ENCODE measurements at places on chromosomes 1 and 21.

GRCh38 chr1:44401256-44402228 lies 3.5 kb upstream of the RNF220 start:
- DNase-seq: no peak

DNA sequence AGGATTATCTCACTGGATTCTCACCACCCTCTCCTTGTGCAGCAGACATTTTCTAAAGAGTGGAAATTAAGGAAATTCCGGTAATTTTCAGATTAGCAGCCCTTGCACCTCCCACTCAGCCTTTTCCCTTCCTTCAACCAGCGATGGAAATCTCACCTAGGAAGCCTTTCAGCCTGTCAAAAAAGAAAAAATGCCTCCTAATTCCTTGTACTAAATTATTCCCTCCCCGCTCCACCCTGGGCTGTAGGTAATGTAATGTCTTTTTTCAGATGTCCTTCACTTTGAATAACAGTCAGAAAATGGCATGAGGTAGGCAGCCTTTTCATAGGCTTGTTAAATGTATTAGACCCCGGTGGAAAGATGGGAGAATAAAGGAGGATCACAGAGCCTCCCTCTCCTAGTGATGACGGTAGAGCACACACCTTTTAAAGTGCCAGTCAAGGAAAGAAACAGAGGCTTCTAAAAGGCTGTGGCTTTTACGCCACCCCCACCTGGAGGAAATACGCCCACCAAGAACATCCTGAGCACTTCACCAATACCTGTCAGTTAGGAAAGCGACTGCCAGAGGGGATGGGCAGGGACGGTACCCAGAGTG lies 62.8 kb upstream of the NEK2 start:
- DNase-seq: no peak

GRCh38 chr1:177790566-177790965 lies 179.3 kb downstream of the SEC16B start:
- DNase-seq: no peak

DNA sequence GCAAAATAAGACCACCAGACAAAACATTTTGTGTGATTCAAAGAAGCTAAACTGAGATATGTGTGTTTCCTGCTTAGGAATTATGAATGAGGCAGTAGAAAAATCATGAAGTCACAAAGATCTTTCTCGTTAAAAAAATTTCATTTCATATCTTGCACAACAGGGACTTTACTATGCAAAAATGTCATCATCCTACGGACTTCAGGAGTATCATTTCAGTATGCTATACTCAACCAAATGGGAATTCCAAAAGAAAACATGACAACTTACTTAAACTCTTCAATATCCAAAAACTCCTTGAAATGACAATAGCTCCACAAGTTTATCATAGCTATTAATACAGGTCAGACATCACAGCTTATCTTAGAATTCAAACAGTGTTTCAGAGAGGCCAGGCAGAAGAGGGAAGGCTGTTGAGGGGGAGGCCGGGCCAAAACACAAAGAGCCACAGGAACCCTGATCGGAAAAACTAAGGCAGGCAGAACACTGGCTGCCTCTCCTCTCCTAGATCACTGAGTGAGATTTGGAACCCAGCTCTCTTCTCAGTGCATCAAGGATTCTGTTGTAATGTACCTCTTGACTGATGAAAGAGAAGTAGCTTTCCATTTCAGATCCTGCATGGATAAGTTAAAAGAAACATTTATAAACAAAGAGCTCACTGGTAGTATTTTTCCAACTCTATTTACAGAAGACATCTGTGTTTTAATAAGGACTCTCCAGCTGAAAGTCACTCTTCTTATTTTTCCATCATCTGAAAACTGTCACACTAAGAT lies 66.9 kb downstream of the TESK2 start:
- DNase-seq: no peak

DNA sequence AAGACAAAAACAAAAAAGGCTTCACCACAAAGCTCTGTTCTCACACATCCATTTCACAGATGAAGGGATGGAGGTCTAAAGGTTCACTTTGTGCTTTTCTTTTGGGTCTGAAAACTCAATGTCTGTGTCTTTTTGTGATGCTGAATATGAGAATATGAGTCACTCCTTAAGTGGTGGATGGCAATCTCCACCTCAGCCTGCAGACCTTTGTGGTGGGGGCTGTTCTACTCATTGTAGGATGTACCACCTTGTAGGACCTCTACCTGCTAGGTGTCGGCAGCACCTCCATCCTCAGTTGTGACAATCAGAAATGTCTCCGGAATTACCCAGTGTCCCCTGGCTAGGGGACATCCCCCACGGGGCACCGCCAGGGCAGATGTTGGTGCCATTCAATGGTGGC lies 42.8 kb downstream of the UBASH3A start:
- DNase-seq: no peak

GRCh38 chr1:203993256-203993655 lies 79.7 kb upstream of the SOX13 start:
- DNase-seq: no peak

DNA sequence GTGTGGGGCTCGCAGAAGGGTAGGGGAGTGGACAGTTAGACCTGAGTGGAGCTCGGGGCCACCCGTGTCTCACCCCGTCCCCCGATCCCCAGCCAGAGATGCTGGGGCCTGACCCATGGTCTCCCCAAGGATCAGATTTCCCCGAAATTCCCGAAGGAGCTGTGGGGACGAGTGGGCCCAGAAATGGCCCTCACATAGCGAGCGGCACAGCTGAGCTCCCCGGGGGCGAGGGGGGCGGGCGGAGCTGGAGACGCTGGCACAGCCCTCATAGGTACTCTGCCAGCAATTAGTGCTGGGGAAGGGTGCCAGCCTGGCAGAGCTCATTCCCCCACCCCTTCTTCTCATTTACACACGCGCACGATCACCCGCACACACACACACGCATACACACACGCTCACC lies 9.2 kb downstream of the CASZ1 start:
- no peak for DNase-seq

DNA sequence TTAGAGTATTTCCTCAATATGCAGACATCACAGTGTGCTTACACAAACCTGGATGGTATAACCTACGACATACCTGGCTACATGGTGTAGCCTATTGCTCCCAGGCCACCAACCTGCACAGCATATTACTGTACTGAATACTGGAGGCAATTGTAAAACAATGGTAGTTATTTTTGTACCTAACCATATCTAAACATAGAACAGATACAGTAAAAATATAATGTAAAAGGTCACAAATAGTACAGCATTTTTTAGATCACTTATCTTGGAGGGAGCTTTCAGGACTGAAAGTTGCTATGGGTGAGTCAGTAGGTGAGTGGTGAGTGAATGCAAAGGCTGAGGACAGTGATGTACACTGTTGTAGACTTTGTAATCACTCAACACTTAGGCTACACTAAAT lies 492.3 kb downstream of the MRPL39 start:
- no peak for DNase-seq

DNA sequence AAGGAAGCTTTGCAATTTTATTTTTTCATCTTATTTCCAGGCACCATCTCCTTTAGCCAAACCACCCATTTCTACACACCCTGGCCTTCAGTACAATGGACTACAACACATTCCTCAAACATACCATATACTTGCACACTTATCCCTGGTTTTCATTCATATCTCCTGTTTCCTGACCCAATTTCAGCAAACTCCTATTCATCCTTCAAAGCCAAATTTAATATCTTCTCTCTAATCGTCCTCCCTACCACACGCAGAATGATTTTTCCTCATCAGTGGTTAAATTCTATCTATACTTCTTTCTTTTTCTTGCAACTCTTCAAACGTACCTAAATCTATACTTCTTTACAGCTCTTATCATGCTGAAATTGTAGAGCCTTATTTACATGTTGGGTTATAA lies 2.9 kb downstream of the DENND2C start:
- no peak for DNase-seq

- no peak for DNase-seq
These were observed 15.2 kb downstream of the EXTL2 start for GRCh38 chr1:100879422-100879821.

DNA sequence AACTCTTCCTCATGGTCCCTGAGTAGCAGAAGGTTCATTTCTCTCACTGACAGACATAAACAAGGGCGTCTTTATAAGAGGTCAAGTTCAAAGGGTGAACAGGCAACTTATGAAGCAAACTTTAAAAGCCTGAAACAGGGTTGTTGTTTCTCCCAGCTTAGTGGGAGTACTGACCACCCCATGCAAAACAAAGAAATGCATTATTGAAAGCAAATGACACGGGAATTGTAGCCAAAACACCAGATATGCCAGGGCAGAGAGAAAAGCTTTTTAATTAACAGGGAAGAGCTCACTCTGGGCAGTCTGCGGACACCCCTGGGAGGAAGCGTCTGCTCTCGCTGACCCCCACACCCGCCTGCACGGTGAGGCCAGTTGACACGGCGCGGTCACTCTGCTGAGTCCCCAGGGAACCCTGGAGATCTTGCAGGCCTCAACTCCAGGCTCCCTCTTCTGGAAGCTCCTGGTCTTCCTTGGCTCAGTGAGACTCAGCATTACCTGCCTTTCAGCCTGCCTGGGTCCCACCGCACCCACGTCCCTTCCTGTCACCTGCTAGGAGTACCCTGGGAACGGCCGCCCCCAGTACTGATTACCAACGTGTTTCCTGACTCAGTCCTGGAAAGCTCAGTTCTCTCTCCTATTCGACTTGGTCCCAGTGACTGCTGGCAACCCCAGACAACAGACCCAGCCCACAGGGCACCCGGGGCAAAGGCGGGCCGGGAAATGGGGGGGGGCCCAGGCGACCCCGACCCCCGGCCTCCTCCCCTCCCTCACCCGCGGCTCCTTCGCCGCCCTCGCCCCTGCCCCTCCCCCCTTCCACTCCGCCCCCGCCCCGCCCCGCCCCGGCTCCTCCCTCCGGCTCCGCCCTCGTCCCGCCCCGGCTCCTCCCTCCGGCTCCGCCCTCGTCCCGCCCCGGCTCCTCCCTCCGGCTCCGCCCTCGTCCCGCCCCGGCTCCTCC lies 972 bp downstream of the CFAP410 start:
- DNase-seq: no peak

- no peak for DNase-seq
These were observed 26.4 kb downstream of the USP48 start for GRCh38 chr1:21756393-21757089.

- DNase-seq: no peak
These were observed 120.7 kb downstream of the GRIK3 start for GRCh38 chr1:36913484-36914060.

GRCh38 chr1:167776151-167776550 lies 54.4 kb downstream of the MPZL1 start:
- no peak for DNase-seq

- no peak for DNase-seq
These were observed 39.0 kb downstream of the PRMT2 start for GRCh38 chr21:46674430-46675007.

DNA sequence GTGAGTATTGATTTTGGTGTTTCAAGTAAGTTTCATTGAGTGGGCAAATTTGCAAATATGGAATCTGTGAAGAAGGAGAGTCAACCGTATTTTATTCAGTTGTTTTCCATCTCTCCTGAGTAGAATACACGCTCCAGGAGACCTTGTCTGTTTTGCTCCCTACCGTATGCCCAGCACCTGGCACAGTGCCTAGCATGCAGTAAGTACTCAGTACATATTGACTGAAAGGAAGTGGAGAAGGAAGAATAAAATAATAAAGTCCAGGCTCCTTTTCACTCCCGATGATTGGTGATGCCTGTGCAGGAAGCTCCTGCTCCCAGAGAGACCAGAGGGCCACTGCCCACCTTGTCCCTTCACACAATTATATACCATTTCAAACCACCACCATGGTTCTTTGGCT lies 59.4 kb upstream of the NEK2 start:
- no peak for DNase-seq

DNA sequence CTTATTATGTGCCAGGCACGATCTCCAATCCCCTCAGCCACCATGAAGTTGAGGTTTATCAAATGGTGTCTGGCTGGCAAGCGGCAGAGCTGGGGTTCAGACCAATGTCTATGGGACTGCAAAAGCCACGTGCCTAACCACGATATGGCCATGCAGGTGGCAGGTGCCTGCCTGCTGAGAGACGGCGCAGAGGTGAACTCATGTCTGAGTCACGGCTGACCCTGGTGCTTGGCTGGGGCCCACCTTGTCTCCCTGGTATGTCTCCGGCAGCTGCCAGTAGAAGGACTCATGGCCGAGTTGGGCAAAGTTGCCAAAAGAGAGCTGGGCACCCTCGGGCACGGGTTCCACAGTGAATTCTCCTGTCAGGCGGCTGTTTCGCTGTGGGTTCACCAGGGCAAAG lies 59.9 kb downstream of the LDLRAD2 start:
- no peak for DNase-seq

GRCh38 chr1:179129702-179130473 lies 48.0 kb downstream of the TOR3A start:
- DNase-seq: no peak

- DNase-seq: no peak
These were observed 105.9 kb downstream of the BCAR3 start for GRCh38 chr1:93575621-93576284.

GRCh38 chr1:85134583-85135391 lies 66.0 kb downstream of the SYDE2 start:
- DNase-seq: no peak

GRCh38 chr1:78003070-78003746 lies 1.5 kb upstream of the DNAJB4 start:
- DNase-seq: no peak

DNA sequence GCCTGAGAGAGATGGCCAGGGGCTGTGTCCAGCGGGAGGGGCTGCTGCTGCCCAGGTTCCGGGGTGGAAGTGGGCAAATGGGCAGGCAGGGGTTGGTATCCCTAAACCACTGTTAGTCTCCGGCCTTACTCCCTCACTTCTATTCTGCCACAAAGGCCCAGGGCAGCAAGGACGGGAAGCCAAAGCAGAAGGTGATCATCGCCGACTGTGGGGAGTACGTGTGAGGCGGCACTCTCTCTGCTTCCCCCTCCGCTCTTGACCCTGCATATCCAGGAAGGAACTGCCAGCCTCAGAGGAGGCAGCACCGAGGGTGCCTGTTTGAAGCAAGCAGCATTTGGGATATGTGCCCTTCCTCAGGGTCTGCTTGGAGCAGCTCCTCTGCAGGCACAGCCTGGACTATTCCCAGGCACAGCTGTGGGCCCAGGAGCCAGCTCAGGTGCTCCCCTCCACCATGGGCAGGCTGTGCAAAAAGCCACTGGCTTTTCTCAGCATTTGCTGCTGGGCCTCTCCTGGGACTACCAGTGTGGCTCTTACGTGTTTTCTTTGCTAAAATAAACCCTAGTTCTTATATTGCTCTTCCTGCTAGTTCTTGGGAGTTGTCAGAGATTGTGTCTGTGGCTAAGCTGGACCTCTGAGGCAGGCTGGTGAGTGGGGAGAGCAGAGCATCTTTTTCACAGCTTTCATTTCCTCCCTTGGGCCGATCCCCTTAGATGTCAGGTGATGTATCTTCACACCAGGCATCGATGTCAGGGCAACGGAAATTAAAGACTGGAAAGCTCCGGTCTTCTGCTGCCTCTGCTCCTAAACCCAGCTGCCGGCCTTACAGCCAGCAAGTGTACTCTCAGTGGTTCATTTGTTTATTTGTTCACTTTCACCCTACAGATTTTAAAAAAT lies 14.7 kb downstream of the PPIE start:
- DNase-seq: no peak
